ENCODE measurements at places on chromosomes 7 and 10.
A peak's percentile ranks its signal among the peaks of the same experiment; 100 is the strongest.

GRCh38 chr10:62853710-62854109 is 37.5 kb upstream of the EGR2 start:
- DNase-seq = no peak

DNA sequence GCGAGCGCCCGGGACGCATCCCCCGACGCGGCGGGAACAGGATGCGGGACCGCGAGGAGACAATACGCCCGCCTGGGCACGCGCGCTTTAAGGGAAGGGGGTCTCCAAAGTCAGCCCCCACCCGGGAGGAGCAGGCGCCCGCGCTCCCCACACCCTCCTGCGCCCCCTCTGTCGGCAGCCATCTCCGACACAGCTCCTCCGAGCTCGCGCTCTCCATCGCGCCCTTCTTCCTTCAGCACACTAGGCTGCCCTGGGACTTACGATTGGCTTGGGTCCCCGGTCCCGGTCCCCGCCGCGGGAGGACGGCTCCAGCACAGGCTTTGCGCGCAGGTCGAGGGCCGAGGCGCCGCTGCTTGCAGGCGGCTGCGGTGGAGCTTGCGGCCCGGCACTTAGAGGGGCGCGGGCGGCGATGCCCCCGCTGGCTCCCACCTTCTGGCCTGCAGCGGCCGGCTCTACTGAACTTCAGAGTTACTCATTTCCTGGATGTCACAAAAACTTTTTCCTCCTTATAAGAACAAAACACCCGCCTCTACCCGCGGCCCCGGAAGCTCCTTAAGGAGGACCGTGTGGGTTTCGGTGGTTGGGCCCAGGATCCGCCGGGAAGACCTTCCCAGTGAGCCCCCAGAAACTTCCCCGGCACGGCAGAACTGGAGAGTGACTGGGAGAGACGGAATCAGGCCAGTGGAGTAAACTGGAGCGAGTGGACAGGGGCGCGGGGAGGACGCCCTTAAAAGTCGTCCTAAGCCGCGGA is at the start of gene ITPRIP:
ITPRIP (minus strand) TSS at position 481 of the 751 bp plus-strand sequence. CDS start 22,414 bp downstream, outside the sequence.
- DNase-seq = peak; percentile 18

- no peak for DNase-seq
Measured at GRCh38 chr7:127940381-127941160, 90.7 kb downstream of the LRRC4 start.

DNA sequence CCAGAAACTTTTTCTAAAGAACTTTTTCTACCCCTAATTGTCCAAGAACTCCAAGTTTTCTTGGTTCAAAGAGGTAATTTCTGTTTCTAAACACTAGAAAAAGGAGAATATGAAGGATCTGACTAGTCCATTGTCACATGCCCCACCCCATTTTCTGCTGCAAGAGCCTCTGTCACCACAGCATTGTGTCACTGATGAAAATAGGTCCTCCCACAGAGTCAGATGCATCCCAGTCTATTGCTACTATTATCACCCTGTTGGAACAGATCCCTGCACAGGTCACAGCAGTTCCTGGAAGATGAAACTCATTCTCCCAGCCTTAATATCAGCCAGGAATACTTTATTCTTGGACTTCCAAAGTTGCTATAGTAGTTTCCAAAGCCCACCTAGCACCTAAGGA is 7.5 kb upstream of the CFTR start:
- DNase-seq = no peak

GRCh38 chr10:14365266-14365665 is 34.5 kb upstream of the FRMD4A start:
- DNase-seq = peak; percentile 75

DNA sequence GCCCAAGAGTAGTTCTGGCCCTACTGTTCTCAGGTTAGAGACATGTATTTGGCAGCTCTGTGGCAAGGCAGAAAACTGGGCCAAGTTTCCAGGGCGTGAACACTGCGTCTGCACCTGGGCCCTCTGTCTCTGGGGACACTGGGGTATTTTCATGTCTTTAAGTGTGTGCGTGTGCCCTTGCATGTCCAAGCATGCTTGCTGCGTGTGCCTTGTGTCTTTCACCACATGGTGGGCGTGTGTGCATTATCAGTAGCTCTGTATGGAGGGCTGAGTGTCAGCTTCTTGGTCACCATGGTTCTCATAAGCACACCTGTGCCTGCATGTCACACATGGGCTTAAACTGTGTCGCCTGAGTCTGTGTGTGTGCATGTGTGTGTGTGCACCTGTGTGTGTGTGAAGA is 69.3 kb downstream of the HIPK2 start:
- DNase-seq = peak; percentile 30

GRCh38 chr7:49344556-49344955 is 420.2 kb downstream of the CDC14C start:
- no peak for DNase-seq

- no peak for DNase-seq
Measured at GRCh38 chr10:1166101-1166827, 110.1 kb downstream of the WDR37 start.

DNA sequence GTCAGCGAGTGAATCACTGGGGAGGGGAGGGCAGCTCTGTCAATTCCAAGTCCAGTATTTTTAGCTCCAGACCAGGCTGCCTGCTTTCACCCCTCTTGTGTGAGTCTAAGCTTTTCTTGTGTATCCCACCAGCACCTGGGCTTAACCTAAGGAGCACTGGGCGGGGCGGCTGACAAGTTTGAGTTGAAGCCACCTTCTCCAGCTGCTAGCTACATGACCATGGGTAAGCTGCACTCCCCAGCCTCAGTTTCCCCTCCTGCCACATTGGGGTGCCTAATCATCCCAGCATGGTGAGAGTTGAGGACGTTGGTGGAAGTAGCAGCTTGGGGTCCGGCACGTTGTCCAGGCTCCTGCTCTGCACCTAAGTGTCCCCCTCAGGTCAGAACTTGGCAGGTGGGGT is 89.8 kb upstream of the PCBD1 start:
- no peak for DNase-seq

GRCh38 chr7:139561-140243 is 52.7 kb upstream of the FAM20C start:
- DNase-seq = no peak

DNA sequence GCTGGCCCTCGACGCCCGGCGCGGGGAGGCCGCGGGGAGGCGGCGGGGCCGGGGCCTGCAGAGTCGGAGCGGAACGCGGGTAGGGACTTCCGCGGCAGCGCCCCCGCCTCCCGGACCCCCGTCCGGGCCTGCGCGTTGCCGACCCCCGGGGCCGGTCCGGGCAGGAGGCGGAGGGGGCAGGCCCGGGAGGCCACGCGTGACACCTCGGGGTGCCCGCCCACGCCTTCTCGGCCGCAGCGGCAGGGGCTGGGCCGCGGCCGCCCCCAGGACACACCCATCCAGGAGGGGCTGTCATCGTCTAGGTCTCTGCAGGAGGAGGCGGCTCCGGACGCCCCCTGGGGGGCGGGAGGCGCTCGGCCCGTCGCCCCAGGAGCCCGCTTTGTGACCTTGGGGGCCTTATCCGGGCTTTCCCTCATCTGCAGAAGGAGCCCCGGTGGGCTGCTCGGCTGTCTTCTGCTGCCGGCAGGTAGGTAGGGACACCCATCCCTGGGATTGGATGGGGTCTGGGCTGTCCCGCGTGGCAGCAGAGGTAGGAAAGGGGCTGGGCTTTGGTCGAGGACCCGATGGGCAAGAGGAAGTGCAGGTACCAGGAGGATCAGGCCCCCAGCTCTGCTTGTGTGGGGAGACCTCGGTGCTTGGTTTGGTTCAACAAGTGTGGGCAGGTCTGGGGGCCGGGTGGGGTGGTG is 569 bp downstream of the ZNF316 start:
- DNase-seq = no peak

Measured in NCI-H526 treated with DMSO at 0.1 percent for 48 hours (cell line).